ENCODE measurements at places on chromosomes 2 and 18.

GRCh38 chr18:64027931-64028695 is 58.2 kb downstream of the SERPINB8 start:
- DNase-seq, result no peak

GRCh38 chr18:28177828-28178635 is 1.1 kb upstream of the CDH2 start:
- DNase-seq, result peak; percentile 47

DNA sequence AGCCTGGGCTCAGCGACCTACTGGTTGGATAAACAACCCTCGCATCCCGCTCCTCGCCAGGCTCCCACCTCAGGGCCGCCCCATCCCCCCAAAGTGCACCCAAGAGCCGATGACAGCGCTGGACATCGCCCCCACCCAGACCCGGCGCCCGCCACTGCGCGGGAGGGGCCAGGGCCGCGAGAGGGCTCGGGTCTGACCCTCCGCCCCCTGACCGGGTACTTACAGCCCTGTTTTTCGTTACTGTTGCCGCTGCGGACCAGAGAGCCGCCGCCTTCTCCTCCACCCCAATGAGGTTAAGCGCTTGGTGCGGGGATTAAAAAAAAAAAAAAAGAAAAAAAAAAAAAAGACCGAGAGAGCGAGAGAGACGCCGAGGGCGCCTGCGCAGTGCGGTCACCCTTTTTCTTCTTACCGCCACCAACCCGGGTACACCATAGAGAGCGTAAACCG is at the start of gene CLASP1:
Gene CLASP1 (minus strand): TSS at position 314 of the 447 bp plus-strand sequence. CDS start 43,567 bp downstream, outside the sequence.
- DNase-seq, result peak; percentile 19

- DNase-seq, result no peak
These were observed 37.8 kb downstream of the RDH14 start for GRCh38 chr2:18522484-18523146.

- no peak for DNase-seq
These were observed 64.8 kb downstream of the PDCL3 start for GRCh38 chr2:100627330-100628300.

DNA sequence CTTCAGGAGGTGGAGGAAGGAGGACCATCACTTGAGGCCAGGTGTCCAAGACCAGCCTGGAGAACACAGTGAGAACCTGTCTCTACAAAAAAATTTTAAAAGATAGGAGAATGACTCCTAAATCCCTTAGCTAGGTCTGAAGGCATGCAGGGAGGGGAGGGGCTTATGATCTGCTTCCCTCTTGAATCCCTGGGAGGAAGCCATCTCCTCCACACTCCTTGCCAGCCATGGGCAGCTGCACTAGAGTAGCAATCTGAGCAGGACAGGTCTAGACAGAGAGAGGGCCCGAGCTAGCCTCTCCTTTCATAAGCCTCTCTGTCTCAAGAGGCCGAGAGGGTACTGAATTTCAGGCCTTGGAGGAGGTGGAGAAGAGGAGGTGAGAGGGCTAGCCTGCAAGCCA is 42.5 kb downstream of the DAPL1 start:
- DNase-seq, result no peak

DNA sequence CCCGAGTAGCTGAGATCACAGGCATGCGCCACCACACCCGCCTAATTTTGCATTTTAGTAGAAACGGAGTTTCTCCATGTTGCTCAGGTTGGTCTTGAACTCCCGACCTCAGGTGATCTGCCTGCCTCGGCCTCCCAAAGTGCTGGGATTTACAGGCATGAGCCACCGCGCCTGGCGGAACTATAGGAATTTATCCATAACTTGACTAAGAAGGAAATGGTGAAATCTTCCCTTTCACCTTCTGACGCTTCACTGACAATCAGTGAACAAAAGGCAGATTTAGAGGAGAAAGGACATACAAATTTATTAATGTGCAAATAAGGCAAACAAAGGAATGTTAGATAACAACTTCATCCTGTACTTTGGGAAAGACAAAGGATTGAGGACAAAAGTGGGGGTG is 15.4 kb upstream of the GULP1 start:
- DNase-seq, result no peak

DNA sequence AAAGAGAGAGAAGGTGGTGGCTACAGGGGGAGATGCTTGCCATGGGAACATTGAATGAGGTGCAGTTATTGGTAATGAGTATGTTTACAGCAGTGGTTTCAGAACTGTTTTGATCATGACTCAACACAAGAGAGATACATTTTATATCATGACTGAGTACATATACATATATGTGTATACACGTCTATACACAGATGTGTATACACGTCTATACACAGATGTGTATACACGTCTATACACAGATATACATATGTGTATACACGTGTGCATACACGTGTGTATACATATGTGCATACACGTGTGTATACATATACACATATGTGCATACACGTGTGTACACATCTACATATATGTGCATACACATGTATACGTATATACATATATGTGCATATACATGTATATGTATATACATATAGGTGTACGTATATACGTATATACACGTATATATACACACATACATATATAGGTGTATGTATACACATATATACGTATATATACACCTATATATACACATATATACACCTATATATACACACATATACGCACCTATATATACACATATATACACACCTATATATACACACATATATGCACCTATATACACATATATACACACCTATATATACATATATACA is 518.5 kb downstream of the TSN start:
- DNase-seq, result no peak

- no peak for DNase-seq
These were observed 14.8 kb downstream of the COL5A2 start for GRCh38 chr2:189164746-189165145.

DNA sequence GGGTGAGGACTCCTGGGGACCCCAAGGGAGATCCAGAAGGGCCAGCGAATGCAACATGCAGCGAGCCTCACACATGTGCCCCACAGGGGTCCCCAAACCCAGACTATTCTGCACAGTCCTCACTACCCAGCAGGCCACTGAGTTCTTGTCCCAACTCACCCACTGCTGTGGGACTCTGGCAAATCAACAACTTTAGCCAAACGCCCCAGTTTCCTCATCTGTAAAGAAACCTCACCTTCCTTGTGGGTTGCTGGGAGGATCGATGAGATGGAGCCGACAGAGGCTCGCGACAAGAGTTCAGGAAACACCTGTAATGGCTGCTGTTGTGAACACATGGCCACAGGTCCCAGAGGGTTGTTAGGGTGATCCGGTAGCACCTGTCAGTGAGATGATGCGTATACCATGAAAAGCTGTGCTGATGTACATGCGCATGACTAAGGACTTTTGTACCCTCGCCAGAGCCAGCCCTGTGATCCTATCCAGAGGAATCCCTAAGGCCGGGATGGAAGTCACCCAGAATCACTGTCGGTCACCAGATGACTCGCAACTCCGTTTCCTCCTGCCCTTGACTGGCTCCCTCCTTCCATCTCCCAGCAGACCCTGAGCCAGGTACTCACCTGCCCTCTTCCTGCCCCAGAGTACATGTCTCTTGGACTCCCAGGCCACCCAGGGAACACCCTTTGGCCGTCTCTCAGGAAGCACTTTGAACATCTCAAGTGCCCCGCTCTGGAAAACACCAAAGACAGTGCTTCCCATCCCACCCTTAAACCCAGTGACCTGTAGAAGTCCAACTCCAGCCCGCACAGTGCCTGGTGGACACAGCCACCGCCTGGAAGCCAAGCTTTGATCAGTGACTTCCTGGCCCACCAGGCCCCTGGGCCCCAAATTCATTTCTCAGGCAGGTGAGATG is 103.3 kb upstream of the ID2 start:
- DNase-seq, result no peak

- no peak for DNase-seq
These were observed 6.1 kb downstream of the ADCY3 start for GRCh38 chr2:24913911-24914310.

- DNase-seq, result no peak
These were observed 143.9 kb downstream of the MAIP1 start for GRCh38 chr2:200099256-200099655.

DNA sequence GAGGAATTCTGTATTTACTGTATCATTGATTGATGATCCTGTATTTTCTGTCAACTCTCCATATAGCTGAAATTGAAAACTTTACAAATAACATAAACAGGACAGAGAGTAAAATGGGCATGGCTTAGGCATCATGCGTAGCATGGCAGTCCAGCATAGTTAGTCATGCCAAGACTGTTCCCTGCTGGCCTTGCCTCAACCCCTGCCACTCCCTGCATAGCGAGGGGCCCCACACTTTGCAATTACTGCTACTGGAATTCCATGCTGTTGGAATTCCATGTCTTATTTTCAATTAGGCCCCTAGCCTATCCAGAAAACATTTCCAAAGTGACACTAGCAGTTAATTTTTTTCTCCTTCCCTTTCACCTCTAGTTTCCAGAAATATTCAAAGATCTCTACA is 15.1 kb upstream of the SOX11 start:
- DNase-seq, result no peak

DNA sequence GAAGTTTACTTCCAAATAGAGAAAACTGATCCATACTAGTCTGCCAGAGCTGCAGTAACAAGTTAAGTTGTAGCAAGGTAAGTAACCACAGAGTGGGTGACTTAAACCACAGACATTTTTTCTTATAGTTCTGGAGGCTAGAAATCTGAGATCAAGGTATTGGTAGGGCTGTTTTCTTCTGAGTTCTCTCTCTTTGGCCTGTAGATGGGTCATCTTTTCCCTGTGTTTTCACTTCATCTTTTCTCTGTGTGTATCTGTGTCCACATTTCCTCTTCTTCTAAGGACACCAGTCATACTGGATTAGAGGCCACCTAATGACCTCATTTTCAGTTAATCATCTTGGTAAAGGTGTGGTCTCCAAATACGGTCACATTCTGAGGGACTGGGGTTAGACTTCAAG is 142.9 kb upstream of the MEX3C start:
- DNase-seq, result no peak

DNA sequence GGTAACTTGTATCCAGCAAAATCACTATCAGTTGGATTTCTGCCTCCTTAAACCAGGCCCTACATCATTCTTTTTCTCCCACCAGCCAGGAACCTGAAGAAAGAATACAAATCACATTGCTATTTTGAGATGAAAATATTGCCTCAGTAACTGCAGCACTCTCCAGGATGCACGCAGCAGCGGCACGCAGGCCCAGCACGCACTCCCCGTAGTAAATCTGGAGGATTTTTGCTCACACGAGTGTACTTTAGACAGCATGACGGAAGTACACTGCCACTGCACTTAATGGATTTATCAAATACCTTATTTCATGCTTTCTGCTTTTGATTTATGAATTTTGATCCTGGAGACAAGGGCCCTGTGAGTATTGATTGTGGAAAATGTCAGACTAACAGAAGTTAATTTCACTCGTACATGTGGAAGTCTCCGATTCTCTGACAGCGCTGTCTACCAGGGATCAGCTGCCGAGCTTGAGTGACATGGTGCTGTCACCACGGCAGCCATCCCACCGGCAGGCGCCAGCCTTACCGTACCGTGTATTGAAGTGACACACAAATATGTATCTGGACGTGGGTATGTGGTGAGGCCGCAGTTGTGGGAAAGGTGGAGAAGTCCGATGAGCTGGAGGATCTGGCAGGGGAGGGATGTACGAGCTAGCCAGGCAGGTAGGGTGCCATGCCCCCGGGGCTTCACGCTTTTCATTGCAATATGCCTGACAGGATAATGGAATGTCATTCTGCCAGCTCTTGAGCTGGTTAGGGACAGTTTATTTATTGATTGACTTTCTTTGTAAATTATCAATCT is 863.7 kb downstream of the GALR1 start:
- DNase-seq, result no peak

GRCh38 chr2:172204309-172204708 is 101.6 kb upstream of the DLX2 start:
- DNase-seq, result no peak

DNA sequence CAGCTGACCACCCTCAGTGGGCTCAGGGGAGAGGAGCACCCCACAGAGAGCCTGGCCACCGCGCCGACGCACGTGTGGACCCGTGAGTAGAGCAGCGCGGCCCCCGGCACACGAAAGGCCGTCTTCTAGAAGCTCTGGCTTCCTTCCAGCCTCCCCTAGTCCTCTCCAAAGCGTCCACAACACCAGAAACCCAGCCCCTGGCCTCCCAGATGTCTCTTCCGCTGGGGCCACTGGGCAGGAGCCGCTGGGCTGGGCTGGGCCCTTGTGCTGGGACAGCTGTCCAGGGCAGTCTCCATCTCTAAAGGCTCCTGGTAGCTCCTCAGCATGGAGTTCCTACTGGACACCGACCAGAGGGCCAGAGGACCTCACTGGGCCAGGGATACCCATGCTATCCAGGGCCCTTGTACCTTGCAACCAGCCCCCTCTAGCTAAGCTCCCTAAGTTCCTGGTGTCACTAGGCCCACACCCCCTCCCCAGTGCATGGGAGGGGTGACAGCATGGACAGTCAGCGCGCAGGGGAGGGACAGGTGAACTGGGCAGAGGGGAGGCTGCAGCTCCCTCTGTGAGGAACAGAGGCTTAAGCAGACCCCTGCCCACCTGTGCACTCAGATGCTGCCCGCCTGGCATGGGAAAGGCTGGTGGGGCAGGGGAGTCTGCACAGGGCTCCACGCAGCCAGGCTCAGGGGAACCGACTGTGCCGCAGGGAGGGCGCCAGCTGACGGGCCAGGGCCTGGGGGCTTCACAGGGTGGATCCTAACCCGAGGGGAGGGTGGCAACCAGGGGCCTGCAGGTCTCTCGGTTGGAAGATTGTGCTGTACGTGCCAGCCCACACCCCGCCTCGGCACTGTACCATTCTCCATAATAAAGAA is 32.9 kb downstream of the MTERF4 start:
- DNase-seq, result no peak

- no peak for DNase-seq
These were observed 48.0 kb downstream of the MTX2 start for GRCh38 chr2:176317199-176317598.

- DNase-seq, result no peak
These were observed 11.8 kb upstream of the KCMF1 start for GRCh38 chr2:84959095-84959565.

GRCh38 chr2:126720638-126721037 is 64.7 kb downstream of the GYPC start:
- no peak for DNase-seq

GRCh38 chr2:40034198-40034597 is 255.1 kb upstream of the THUMPD2 start:
- DNase-seq, result no peak

DNA sequence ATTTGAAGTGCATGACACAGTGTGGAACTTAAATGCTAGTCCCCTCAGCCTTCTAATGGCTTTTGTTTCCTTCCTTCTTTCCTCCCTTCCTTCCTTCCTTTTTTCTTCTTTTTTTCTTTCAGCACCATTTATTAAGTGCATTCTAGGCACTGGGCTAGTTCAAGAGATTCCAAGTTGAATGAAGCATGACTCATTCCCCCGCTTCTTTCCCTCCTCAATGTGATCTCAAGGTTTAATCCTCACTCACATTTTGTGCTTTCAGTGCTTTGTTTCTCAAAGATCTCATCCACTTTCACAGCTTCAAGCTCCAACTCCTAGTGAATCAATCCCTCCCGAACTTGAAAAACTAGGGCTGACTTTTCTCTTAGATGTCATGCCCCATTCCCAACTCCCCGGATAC is 90.1 kb downstream of the LBH start:
- DNase-seq, result no peak

- no peak for DNase-seq
These were observed 201.8 kb downstream of the ZFP36L2 start for GRCh38 chr2:43024515-43025011.
